Testis (tissue), 5 donors: ENCODE measurements at places on chromosomes 13 and 19.

GRCh38 chr13:51343475-51343874, 4.0 kb downstream of the SERPINE3 start:
- no peaks in the 10 kb centered on the region for H3K27me3 ChIP-seq
- DNase-seq, result no peak
- no peaks in the 10 kb centered on the region for H3K4me1 ChIP-seq
- H3K36me3 ChIP-seq, result no peaks in the 10 kb centered on the region
- no peak overlapping the region for H3K27ac ChIP-seq

GRCh38 chr13:42040730-42041010, 7.8 kb upstream of the DGKH start:
- H3K27me3 ChIP-seq, result no peaks in the 10 kb centered on the region
- H3K27ac ChIP-seq, result peak overlapping the region; percentile 94
- peak overlapping the region; percentile 80 for H3K4me3 ChIP-seq
- DNase-seq, result no peak

DNA sequence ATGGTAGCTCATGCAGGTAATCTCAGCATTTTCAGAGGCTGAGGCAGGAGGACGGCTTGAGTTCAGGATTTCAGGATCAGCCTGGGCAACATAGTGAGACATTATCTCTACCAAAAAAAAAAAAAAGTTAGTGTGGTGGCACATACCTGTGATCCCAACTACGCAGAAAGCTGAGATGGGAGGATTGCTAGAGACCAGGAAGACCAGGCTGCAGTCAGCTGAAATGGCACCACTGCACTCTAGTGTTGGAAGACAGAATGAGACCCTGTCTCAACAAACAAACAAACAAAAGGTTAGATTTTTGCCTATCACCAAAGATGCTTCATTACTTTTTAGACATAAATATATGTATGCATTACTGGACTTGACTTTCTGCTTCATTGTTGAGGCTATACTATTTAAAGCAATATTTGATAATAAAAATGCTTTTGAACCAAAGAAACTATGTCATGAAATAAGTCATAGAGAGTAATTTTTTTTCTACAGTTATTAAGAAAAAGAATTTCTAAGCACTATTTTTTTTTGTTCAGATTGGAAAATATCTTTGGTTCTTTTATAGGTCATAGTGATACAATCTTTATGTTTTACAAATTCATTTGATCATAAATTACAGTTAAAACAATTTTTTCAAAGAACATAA, 1180.1 kb upstream of the ATXN8OS start:
- peak; percentile 60 for DNase-seq
- no peaks in the 10 kb centered on the region for H3K27me3 ChIP-seq
- no peaks in the 10 kb centered on the region for H3K36me3 ChIP-seq
- H3K27ac ChIP-seq, result no peak overlapping the region

- H3K36me3 ChIP-seq, result no peaks in the 10 kb centered on the region
- H3K4me3 ChIP-seq, result no peak overlapping the region
- H3K27ac ChIP-seq, result no peak overlapping the region
- no peak for DNase-seq
Measured at GRCh38 chr19:6813659-6814058, 41.2 kb downstream of the VAV1 start.

- peak; percentile 25 for DNase-seq
- no peaks in the 10 kb centered on the region for H3K36me3 ChIP-seq
- no peak overlapping the region for H3K27ac ChIP-seq
- no peaks in the 10 kb centered on the region for H3K4me1 ChIP-seq
Measured at GRCh38 chr13:97749174-97749573, 204.3 kb upstream of the IPO5 start.

DNA sequence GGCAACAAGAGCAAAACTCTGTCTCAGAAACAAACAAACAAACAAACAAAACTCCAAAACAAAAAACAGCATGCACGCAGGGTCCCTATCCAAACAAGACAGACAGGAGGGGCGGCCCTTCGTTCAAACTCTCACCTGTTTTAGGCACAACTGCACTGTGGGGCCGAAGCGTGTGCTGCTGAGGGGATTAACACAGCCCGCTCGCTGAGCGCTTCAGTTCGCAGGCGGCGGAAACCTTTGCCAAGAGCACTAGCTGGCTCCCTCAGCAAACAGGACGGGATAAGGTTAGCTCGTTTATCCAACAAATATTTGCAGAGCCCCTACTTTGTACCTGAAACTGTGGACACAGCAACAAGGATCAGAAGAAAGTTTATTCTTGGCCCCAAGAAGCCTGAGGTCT, 1.6 kb upstream of the ADPRHL1 start:
- H3K27ac ChIP-seq, result no peak overlapping the region
- H3K27me3 ChIP-seq, result no peaks in the 10 kb centered on the region

DNA sequence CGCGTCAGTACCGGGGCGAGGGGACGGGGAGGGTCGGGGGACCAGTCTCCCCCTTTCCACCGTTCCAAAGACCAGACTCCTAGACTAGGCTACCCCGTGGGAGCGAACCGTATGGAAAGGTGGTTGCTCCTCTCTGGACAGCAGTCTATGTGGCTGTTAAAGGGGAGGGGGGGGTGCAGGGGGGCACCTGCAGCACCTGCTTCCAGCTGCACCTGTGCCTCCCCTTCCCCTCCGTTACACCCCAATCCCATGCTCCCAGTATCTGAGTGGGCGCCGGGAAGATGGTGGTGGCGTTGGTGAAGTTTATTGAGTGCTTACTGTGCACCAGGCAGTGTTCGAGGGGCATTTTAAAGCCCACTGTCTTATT, 557 bp downstream of the ZNF524 start:
- peak overlapping the region; percentile 69 for H3K4me3 ChIP-seq
- H3K4me1 ChIP-seq, result peaks cover 7% of the 10 kb centered on the region
- no peaks in the 10 kb centered on the region for H3K36me3 ChIP-seq
- no peaks in the 10 kb centered on the region for H3K27me3 ChIP-seq
- DNase-seq, result no peak

- no peaks in the 10 kb centered on the region for H3K4me1 ChIP-seq
- H3K4me3 ChIP-seq, result no peak overlapping the region
- no peak for DNase-seq
- no peaks in the 10 kb centered on the region for H3K36me3 ChIP-seq
Measured at GRCh38 chr13:99666146-99666805, 165.0 kb downstream of the TM9SF2 start.
